ENCODE measurements at places on chromosomes 2 and 18.

GRCh38 chr2:210551001-210551400 is 5.4 kb upstream of the CPS1 start:
- no peak for DNase-seq

- no peak for DNase-seq
These were observed 81.6 kb downstream of the PMS1 start for GRCh38 chr2:189865826-189866225.

DNA sequence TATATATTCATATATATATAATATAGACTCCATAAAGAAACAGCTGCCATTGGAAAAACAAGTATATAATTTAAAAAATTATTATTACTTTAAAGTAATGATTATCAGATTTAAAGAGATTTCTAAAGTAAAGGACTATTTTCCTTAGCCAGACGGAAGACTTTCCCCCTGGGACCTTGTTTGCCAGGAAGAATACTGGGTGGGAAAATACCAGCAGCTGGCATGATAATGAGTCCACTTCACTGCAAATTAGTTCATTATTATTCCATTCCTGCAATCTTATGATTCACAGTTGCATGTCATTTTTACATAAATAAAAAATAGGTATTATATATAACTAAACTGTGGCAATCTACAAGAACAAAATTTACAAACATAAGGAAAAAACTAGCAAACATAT is 339.8 kb upstream of the CDH7 start:
- no peak for DNase-seq

GRCh38 chr2:168120730-168121129 is 126.7 kb downstream of the STK39 start:
- no peak for DNase-seq

- DNase-seq, result no peak
These were observed 1269.2 kb downstream of the LRP1B start for GRCh38 chr2:140861666-140862065.

DNA sequence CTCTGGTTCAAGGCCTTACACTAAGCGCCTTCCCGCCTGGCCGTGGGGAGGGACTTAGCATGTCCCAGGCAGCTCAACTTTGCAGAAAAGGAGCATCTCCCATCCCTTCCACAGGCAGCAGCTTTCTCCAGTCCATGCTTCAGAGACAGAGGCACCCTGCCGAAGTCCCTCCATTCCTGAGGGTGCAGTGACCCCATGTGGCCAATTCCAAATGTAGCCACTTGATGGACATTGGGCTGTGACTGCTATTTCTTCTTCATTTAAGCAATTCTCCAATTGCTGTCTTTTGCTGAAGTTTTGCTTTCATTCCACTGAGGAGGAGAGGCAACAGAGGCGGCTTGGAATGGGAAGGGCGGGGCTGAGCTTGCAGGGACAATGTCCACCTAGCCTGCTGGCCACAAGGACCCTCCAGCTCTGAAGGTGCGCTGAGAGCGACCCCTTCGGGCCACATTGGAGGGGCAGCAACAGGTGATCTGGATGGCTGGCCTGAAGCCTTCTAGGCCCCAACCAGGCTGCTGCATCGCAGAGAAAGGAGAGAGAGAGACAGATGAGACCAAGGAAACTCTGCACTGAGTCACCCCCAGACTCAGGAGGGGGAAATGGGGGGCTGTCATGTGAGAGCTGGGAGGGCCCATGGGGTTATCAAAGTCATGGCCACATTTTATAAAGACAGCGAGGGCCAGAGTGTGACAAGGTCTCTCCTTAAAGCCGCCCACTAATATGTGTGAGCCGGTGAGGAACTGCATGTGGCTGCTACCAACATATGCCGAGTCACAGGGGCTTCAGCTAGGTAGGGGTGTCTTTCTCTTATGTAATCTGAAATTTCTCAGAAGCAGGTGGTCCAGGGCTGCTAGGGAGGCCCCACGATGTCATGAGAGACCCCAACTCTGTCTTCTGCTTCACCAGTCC is 61.3 kb downstream of the LONRF2 start:
- DNase-seq, result peak; percentile 71

DNA sequence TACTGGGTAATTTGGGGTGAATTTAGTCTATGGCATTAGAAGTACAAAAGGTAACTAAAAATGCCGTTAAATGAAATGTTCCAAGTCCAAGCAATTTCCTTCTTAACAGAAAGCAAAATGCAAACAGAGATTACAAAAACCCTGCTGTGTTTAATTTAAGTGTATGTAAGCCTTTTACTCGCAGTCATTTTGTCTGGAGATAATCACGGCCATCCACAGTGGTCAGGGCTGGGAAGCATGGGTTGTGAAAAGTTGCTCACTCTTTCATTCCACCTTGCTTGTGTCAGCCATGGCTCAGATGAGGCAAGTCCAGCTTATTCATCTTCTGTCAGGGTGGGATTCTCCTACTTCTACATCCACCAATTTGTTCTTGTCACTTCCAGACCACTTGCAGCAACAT is 983.6 kb upstream of the ZEB2 start:
- peak; percentile 17 for DNase-seq

- no peak for DNase-seq
These were observed 53.9 kb downstream of the KIF1A start for GRCh38 chr2:240766072-240766471.

DNA sequence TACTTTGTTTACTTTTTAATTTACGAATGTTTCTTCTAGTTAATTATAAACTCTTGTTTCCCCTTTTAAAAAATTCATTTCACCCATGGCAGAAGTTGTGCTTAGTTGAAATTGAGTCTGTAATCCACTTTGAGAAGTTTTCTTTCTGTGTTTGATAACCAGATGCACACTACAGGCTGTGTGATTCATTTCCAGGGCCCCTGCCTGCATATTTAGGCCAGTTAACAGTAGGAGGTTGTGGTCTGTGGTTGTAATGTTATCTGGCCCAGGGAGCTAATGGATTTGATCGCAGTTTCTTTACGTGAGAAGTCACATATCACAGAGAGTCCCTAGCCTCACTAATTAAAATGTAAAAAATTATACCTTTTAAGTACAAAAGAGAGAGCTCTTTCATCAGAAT is 3.3 kb downstream of the CDH7 start:
- peak; percentile 26 for DNase-seq

DNA sequence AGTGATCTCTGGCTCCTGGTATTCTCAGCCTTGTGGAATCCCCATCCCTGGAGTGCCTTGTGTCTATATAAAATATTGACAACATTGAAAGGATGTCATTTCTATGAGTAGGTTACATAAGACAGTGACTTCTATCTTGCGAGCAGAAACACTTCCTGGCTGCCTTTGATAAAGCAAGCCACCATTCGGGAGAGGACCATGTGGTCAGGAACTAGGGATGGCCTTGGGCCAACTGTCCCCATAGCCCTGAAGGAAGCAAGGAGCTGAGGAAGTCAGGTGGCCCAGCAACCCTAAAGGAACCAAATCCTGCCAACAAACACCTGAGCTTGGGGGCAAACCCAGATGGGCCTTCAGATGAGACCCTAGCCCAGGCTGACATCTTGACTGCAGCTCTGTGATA is 113.0 kb upstream of the LTBP1 start:
- no peak for DNase-seq

DNA sequence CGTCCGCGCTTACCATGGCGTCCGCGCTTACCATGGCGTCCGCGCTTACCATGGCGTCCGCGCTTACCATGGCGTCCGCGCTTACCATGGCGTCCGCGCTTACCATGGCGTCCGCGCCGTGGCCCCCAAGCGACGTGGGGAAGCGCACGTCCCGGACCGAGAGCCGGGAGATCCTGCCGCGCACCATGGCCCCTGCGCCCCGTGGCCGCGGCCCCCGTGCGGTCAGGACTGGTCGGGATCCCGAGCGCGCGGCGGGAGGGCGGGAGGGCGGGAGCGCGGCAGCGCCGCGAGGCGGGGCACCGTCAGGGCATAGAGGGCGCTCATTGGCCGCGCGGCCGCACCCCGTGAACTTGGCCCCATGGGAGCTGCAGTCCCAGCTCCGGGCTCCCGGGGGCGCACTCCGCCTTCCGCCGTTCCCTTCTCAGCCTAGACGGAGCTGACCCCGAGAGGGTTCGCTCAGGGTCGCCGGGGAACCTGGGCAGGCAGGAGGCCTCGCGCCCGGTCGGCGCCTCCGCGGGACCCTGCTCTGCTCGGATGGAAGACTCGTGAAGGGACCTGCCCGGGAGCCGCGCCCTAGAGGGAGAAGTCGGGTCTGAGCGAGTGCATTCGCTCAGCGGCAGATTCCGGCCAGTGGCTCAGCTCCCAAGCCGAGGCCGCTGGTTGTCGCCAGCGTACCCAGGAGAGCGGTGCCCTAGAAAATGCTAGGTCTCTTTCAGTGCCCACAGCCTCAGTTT is at the start of gene ENOSF1:
TSS of gene ENOSF1 (minus strand) at position 230 of the 734 bp plus-strand sequence. CDS start at position 187, 43 bp downstream.
- peak; percentile 84 for DNase-seq

DNA sequence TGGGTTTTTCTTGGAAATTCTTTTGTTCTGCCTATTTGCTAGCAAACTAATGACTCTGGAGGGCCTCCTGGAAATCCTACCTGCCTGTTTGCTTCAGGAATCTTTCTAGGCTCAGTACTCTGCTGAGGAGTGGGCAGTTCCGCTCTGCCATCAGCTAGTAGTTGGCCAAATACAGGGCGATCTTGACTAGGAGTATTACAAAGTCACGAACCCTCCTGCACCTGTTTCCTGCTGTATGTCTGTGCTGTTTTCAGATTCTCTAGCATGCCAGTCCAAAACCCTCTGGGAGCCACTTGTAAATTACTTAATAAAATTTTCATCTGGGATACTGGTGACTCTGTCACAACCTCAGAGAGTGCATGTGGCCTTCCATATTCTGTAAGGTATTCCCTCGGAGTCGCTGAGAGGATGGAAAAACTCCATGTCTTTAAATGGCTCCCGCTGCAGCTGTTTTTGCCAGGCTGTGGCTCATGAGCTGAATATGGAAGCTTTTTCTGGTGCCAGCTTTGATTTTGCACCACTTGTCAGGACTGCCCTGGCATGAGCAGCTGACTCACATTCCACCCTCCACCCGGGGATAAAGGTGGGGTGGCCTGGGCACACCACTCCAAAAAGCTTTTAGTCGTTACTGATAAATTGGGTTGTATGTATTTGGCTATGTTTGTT is 123.0 kb downstream of the RTN4 start:
- DNase-seq, result no peak

GRCh38 chr2:124953921-124954320 is 928.8 kb downstream of the CNTNAP5 start:
- DNase-seq, result no peak

GRCh38 chr2:63588385-63589147 is at the start of the genes MDH1 and WDPCP:
Gene MDH1 (plus strand): TSS chr2:63588963. CDS start chr2:63589044, 81 bp downstream.
Gene WDPCP (minus strand): TSS chr2:63588477. CDS start chr2:63588271, 206 bp downstream.
- peak; percentile 100 for DNase-seq

DNA sequence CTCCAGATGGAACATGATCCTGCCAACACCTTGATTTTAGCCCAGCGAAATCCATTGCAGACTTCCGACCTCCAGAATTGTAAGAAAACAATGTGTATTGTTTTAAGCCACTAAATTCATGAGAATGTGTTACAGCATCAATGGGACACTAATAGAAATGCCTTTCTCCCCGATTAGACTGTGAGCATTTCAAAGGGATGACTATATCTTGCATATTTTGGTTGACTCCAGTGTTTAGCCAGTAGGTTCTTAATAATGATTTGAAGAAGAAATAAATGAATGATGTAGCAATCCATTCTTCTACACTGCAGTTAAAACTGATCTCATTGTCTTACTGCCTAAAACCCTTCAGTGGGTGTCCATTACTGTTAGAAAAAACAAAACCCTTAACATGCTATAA is 67.4 kb upstream of the ACVR1C start:
- peak; percentile 26 for DNase-seq

DNA sequence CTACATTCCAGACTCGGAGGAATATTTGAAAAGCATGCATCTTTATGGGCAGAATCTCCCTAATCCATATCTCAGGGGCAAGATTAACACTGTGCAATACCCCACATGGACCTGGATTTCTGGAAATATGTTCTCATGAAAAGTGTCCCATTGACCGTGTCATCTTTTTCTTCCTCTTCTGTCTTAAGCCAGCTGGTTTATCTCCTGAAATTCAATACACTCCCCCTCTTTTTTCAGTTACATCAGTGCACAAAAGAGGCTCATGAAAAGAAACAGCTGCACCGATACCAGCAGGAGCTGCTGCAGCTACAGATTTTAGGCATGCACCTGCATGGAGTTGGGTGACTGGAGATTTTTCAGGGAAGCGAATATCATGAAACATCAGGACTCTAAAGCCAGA is 117.2 kb downstream of the SLC4A3 start:
- no peak for DNase-seq

DNA sequence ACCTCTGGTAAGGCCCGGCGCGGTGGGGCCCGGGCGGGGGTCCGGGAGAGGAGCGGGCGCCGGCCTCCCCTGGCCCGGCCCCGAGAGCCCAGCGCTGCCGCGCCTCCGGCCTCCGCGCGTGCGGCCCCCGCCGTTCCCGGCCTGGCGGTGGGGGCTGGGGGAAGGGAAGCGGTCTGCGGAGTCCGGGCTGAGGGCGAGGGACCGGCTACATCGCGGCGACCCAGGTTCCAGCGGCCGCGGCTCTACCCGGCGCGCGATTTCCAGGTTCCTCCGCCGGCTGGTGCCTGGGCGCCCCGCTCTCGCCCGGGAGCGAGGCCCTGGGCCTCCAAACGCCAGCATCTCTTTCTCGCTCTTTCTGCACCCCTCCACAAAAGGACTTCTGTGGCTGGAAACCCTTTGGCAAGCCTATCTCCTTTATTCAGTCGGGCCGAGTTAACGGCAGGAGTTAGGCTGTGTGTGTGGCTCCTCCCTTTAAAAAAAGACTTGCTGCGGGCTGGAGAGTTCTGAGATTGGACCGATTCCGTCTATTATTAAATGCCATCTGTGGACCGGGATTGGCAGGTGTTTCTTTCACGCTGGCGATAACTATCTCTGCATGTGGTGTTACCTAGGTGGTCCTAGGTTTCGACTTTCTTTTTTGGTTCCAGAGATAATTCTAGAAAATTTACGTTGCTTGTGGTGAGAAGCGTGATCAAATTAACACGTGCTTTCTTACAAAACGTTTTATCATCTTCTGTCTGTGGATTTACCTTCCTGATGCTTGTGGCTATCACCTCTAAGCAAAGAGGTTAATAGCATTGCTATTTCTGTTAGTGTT is 592 bp downstream of the ME2 start:
- peak; percentile 70 for DNase-seq

DNA sequence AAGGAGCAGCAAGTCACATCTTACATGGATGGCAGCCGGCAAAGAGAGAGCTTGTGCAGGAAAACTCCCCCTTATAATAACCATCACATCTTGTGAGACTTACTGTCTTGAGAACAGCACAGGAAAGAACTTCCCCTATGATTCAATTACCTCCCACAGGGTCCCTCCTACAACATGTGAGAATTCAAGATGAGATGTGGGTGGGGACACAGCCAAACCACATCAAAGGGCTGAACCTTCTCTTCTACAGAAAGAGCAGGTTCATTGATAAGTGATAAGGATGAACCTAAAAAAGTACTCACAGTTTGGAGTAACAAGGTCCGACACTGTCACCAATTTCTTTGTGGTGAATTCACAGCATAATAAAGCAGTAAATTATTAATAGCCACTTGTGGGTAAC is 422.2 kb upstream of the FSIP2 start:
- DNase-seq, result no peak

DNA sequence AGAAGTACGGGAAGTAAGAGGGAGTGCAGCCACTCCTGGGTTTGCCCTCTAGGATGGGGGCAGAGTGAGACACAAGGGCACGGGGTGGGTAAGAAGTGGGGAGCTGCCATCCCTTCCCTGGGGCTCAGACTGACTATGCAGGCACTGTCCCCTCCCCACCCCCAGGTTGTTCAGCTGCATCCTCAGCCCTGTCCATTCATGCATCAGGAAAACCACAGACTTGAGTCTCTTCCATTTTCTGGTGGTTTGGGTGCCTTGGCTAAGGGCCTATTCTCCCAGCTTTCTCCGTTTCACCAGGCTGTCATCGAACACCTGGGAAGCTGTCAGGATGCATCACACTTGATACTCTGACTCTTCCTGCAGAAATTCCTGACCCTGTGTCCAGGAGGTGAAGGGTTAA is 111.9 kb downstream of the TFCP2L1 start:
- DNase-seq, result no peak

Measured in iris pigment epithelial cell (primary cell).